ENCODE measurements at places on chromosomes 7 and 10. TPM values are rescaled to one million over a fixed set of nuclear protein-coding genes. Genes with fewer than 3 reads are reported as not detected.

Gene RRP12
- total RNA-seq = 24.0 TPM

Gene ANXA8
- total RNA-seq = 15.0 TPM

Gene ZNF365
- 1.2 TPM for total RNA-seq

Gene CACNB2
- 1.4 TPM for total RNA-seq

Gene FAM241B
- 5.0 TPM for total RNA-seq

Gene TACC2
- 141 TPM for total RNA-seq

Gene MRLN
- not detected for total RNA-seq

Gene VSIR
- total RNA-seq = 117 TPM

Gene PARD3
- total RNA-seq = 34.1 TPM

Gene PTF1A
- total RNA-seq = not detected

Gene SLC18A3
- total RNA-seq = not detected

Gene ITGB8
- 8.0 TPM for total RNA-seq

Gene ANLN
- 3.9 TPM for total RNA-seq

Gene DENND10
- total RNA-seq = 33.8 TPM

Gene PDZD7
- 1.6 TPM for total RNA-seq

Gene CCDC7
- 22.8 TPM for total RNA-seq

Gene MOGAT3
- total RNA-seq = not detected

Gene COBL
- total RNA-seq = 27.9 TPM

Gene GATA3
- 4.6 TPM for total RNA-seq
